ENCODE measurements at places on chromosomes 4 and X.

GRCh38 chrX:80817002-80817401 is 7.3 kb upstream of the BRWD3 start:
- no peak for DNase-seq

- DNase-seq: no peak
Measured at GRCh38 chrX:49053223-49054072, 5.4 kb upstream of the CCDC120 start.

GRCh38 chr4:185286571-185286970 is 77.2 kb downstream of the SNX25 start:
- DNase-seq: no peak

- DNase-seq: no peak
Measured at GRCh38 chrX:3440981-3441380, 94.5 kb upstream of the MXRA5 start.

- no peak for DNase-seq
Measured at GRCh38 chr4:184860018-184860779, 34.4 kb upstream of the ACSL1 start.

- DNase-seq: peak; percentile 15
Measured at GRCh38 chr4:75514949-75515612, 808 bp downstream of the THAP6 start.

DNA sequence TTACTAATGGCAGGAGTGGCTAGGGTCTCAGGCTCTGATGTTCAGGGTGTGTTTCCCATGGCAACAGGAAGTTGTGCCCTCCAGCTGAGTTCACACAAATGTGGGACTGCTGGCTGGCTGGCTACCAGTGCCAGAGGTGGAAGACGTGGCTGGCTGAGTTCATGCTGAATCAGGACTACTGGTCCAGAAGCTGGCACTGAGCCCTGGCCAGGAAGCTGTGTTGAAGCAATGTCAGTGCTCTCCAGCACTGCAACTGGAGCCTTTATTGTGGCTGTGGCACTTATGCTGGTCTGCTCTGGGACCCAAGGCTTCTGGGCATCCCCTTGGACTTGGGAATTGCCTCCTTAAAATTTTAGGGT is 42.0 kb upstream of the ZXDA start:
- peak; percentile 13 for DNase-seq

- DNase-seq: no peak
Measured at GRCh38 chrX:3563451-3563850, 150.0 kb downstream of the PRKX start.

GRCh38 chr4:54061067-54061466 is 3.3 kb downstream of the CHIC2 start:
- DNase-seq: no peak

- DNase-seq: no peak
Measured at GRCh38 chr4:79528241-79528706, 120.2 kb upstream of the GK2 start.

DNA sequence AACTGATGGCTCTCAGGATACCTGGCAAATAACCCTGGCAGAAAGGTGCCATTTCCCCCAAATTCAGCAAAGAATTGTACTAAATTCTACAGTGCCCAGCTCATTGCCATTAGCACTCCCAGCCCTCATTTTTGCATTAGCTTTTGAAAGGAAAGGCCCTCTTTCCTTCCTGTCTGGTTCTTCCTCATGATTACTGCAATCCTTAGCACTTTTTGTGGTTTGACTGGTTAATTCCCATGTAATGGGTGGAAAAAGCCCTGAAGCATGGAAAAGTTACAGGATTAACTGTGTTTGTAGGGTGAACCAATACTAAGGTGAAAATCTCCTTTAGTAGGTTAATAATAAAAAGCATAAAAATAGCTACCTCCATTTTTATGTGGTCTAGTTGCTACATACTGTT is 139.5 kb downstream of the NPNT start:
- no peak for DNase-seq

- no peak for DNase-seq
Measured at GRCh38 chr4:14149176-14150053, 521.9 kb upstream of the BOD1L1 start.

DNA sequence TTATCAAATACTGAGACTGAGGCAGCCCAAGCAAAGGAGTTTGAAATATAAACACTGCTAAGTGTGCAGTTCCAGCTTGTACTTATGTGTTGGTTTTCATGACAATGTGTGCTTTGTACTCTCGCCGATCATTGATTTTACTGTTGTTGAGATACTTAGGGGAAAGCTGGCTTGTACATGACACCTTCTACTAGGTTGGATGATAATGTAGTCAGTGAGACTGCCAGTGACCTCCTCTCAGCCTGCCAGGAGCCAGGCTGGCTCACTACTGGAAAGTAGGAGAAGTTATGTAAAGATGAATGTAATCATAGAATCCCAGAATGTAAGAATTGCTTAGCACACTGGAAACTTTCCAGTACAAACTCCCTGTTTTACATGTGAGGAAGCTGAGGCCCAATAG is 132.0 kb downstream of the AFF2 start:
- no peak for DNase-seq

- DNase-seq: peak; percentile 40
Measured at GRCh38 chr4:38565271-38566199, 98.5 kb upstream of the KLF3 start.

DNA sequence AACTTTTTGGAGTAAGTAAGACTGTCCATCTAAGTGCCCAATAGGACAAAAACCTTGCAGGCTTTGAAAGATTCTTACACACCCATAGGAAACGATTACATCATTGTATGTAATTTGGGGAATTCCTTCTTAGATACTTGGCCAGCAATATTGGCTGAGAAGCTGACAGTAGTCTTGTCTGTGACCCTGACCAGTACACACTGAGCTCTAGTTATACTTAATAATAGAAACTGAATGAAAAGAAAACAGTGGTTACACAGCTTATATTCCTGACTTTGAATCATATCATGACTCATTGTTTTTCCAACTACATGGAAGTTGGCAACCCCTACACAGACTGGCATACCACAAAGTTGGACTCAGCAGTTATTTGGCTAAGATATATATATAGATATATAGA is 7.1 kb upstream of the TLR2 start:
- DNase-seq: no peak

DNA sequence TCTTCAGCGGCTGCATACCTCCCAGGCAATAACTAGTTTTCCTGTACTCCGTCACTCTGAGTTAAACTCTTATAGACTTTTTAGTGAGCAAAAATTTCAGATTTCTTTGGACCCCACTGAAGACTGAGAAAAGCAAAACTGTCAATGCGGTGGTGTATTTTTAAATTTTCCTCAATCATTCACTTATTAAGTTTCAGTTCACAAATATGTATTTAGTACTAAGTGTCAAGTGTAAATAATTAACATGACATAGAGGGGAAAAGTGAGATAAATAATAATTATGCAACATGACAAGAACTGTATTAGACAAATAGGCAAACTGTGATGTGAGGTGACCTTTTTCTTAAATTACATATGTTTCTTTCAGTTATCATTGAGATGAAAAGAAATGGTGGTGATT is 124.4 kb downstream of the NAF1 start:
- no peak for DNase-seq

DNA sequence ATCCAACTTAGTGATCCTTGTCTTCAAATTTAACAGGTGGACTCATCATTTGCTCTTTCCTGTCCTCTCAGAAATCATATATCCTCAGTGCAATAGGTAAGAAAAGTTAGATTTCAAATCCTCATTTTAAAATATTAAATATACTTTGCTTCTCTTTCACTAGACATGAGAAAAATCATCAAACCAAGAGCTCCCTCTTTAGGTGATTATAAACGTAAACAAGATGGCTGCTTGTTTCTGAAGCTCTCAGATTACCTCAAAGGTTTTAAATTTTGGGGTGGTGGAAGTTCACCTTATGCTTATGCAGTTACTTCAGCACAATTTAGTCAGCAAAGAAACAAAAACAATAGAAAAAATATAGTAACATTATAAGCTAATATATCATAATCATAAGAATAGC is 27.3 kb downstream of the CSN3 start:
- no peak for DNase-seq

- DNase-seq: no peak
Measured at GRCh38 chr4:137124278-137124932, 407.9 kb downstream of the PCDH18 start.

DNA sequence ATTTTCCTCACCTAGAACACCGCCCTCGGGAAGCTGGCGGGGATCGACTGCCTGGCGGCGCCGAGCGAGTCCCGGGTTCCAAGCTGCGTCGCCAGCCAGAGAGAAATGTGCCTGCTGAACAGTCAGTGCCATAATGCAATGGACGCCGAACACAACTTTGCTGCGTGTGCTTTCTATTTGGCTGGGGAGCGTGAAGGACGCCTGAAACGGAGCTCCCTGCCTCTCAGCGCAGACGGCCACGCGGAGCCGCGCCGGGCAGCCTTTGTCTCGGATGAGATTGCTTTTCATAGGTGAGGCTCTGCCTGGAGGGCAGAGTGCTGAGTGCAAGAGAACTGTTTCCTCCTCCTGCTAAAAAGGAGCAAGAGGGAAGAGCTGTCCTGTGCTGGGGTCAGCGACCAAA is 107.7 kb upstream of the BCOR start:
- DNase-seq: no peak

DNA sequence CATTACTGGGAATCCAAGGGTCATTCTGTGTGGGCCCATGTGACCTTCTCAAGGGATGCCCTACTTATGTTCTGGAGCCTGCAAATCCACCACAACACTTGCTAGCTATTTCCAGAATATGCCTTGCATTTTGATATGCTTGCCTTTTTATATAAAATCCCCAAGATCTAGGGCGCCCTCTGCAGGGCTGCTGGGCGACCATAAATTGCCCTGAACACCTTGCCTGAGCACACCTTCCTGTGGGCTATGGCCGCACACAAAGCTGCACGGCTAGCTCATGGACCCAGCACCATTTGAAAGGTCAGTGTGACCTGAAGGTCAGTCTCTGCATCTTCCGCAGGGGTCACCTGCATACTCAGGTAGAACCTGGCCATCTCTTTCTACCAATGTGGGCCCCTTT is 311.7 kb downstream of the NLGN4X start:
- DNase-seq: no peak

- DNase-seq: peak; percentile 40
Measured at GRCh38 chr4:8308856-8309771, 39.6 kb downstream of the HTRA3 start.

DNA sequence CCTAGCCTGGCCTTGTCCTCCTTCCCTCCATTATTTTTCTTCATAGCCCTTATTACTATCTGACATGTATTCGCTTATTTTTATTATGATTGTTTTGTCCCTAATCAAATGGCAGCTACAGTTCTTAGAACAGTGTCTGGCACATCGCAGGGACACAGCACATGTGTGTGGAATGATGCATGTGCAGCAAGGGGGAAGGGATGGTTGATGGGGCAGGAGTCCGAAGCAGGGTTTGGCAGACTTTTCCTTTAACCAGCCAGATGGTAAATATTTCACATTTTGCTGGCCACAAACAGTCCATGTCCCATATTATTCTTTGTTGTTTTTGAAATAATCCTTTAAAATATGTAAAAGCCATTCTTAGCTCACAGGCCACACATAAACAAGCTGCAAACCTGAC is 128.3 kb upstream of the STIM2 start:
- no peak for DNase-seq

DNA sequence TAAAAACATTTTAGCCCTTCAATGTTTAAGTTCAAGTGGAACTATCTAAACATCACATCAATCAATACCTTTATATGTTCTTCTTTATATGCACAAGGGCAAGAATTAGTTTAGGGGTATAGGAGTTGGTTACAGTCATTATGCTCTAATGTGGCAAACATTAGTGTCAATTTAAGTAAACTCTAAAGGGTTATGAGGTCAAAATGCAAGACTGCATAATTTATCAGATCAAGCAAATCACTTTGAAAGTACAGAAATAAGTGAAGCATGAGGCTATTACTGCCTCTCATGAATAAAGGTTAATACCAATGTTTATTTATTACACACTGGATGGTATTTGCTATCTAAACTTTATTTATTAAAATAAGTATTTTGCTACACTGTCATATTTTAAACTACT is 59.7 kb downstream of the MAB21L2 start:
- DNase-seq: no peak

DNA sequence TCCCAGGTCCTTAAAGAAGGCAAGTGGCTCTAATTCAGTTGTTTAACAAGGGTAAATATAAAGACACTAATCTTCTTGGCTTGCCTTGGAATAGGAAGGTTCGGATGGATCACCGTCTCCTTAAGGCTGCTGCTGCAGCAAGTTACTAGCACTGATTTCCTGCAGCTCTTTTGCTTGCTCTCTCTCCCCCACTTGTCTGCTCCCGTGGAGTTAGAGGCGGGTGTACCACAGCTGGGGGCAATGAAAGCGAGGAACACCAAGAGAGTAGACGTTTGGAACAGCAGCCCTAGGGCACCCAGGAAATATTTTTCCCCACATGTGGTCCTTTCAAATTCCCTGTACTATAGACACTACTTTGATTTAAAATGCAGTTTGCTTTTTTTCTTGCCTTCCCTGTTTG is 202.2 kb downstream of the SH2D1A start:
- no peak for DNase-seq

DNA sequence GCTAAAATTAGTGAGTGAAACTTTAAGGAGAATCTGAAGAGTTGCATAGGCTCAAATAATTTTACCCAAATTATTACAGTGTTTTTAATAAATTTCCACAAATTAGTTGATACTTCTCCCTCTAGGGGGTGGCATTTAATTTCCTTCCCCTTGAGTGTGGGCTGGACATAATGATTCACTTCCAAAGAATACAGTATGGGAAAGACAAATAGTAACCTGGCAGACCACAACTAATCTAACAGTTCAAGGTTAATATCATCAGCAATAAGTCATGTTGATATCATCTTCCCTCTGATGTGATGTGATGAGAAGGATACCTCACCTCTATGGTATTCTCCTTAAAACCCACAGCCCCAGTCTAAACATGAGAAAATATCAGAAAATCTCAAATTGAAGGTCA is 15.5 kb downstream of the PFKFB1 start:
- DNase-seq: no peak
